ENCODE measurements at places on chromosomes 6 and 20. TPM values are rescaled to one million over a fixed set of nuclear protein-coding genes. Genes with fewer than 3 reads are reported as not detected.

- DNase-seq, result peak; percentile 87
Measured at GRCh38 chr6:14117158-14118090, at the start of gene CD83. TSS of gene CD83 (plus strand) at chr6:14117772. CDS start at chr6:14117812, 40 bp downstream.

Gene CCR6
- total RNA-seq, result not detected

DNA sequence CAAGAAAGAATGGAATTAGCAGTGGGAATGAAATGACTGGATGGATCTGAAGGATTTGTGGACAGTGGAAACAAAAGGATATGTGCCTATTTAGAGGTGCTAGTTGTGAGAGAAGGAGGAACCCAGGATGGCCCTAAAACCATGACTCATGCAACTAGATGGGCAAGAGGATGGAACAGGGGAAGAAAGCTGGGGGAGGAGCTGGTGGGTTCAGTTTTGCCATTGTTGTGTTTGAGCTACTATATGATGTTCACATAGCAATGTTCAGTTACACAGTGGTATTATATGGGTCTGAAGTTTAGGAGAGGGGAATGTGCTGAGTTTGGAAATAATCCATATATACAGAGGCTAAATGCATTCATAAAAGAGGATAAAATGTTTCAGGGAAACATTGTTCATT is 125.7 kb upstream of the SSTR4 start:
- no peak for DNase-seq

DNA sequence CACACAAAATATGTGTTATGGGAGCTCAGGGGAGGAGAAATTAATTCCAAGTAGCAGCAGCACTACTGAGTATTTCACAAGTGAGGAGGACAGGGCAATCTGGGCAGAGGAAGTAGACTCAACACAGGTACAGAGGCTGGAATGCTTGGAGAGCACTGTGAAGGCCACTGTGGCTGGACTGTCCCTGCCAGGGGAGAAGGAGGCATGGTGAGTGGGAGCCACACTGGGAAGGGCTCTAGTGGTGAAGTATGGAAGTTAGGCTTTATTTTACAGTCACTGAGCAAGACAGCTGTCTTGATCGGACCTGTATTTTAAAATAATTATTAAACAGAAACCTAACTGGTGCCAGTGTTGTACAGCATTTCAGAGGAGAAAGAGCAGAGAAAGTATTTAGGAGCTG is 28.8 kb downstream of the FAM229B start:
- DNase-seq, result no peak

DNA sequence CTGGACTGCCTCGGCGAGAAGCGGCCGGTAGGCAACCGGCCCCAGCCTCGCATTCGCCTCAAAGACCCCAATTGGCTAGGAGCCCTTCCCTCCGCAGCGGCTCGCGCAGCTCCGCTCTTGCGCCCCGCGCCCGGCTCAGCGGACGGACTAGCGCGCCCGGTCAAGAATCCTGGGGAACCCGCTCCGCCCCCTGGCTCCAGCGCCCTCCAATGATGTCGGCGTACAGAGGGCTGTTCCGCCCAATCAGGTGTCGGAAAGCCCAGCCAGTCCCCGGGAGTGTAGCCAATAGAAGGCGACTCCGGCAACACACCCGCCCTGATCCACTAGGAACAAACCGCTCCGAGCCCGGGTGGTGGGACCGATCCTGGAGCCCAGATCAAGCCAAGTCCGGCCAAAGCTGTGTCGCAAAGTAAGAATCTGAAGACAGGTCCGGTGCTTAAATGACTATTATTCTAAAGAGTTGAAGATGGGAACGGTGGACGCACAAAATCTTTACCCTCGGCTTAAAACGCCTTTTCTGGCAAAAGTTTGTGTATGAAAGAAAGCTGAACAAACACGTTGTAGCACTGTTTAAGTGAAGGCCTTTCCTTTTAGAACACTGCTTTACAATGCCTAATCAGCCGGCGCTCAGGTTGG is 132.2 kb downstream of the OGFRL1 start:
- peak; percentile 98 for DNase-seq

DNA sequence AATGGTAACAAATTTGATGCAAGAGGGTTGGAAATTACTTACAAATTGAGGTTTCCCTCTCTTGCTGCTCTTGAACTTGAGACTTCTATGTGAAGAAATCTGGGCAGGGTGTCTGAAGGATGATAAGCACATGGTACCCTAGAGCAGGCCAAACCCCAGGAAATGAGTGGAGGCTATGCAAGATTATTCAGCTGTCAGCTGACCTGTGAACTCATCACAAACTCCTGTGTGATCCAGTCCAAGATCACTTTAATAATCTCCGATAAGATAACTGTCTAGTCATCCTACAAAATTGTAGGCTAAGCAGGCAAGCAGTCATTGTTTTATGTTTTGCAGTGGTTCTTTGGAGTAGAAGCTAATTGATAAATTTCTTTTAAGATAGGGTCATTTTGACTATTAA is 213.1 kb downstream of the BTBD3 start:
- DNase-seq, result no peak

- DNase-seq, result peak; percentile 72
Measured at GRCh38 chr20:12798286-12798685, 210.5 kb upstream of the SPTLC3 start.
